ENCODE measurements at places on chromosomes 7 and 10.

DNA sequence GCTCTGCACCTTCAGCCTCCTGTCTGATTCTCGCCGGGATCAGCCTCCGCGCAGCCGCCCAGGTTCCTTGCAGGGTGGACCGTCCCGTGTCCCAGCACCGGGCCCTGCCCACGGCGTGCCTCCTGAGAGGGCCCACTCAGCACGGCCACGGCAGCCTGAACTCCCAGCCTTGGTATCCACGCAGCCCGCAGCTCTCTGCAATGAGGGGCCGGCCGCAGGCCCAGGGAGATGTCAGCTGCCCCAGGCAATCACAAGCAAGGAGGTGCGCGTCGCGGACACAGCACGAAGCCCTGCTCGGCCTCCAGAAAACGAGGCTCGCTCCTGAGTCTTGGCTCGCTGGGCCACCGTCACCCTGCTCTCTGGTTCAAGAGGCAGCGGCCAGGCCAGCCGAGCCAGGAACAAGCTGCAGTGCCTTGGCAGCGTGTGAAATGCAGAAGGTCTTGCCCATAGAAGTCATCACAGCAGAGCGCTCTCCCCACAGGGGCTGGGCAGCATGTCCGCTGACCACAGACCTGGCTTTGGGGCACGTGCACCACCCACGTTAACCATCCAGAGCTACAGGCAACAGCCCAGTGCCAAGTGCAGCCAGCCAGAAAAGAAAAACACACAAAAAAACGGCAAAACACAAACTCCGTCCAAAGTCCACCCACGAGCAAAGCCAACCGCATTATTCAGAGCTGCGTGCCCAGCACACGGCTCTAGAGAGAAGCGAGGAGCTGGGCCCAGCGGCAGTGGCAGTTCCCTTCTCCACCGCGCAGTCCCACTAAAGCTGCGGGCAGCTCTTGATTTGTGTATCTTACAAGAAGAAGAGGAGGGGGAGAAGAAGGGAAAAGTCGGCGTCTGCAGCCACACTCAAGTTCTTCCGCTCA is 13.9 kb downstream of the GPER1 start:
- no peak for DNase-seq

DNA sequence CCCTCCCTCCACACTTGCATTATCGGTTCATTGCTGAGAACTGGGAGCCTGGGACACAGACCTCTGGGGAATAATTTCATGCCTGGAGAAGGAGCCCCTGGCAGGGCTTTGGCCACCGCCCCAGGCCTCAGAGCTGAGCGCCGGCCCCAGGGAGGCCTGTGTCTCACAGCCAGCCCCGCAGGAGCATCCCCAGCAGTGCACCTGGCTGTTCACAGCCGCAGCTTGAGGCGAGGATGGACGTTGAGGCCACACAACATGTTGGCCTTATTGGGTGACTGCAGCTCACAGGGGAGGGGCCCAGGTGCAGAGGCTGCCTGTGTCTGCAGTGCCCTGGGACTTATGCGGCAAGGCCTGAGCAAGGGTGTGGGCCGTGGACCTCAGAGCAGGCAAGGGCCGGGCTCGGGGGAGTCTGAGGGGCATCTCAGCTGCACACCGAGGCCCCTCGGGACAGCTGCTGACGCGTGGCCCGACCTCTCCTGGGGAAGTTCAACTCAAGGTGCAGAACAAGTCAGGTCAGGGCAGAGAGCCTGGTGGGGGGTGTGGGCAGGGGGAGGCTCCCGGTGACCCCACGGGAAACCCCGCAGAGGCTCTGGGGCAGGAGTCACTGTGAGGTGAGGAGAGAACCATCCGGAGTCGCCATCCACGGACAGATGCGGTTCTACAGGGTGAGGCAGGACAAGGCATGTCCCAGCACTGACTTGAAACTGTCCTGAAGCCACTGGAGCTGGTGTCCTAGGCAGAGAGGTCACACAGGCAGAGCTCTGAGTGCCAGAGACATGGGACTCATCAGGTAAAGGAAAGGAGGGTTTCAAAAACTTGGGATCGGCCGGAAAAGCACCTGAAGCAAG is 13.1 kb upstream of the UBE3C start:
- no peak for DNase-seq

GRCh38 chr7:24826662-24827020 is 69.4 kb upstream of the GSDME start:
- DNase-seq, result no peak

GRCh38 chr7:134629445-134629844 is 17.2 kb upstream of the BPGM start:
- no peak for DNase-seq

DNA sequence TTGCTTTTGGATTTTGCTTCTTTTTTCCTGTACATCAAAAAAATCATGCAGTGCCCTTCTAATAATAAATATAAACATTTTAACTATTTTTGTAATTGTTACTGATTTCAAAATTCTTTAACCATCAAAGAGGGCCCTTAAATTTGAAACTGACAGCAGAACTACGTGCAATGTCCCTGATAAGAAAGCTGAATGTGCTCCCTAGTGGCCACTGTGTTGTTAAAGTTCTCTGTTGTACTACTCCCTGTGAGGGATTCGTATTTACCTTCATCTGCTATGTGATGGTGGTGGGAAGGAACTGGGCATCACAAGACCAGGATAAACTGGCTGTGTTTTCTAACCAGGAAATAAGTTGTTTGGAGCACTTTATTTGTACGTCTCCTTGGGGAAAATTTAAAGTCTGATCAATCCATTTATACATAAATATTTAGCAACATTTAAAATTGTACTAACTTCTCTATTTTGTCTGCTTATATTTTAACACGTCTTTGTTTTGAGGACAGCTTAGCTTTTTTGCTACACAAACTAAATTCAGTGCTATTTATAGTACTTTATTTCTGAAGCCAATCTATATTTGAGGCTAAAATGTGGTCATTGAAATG is 322.4 kb downstream of the HGF start:
- no peak for DNase-seq
